Endodermal cell (in vitro differentiated cells): ENCODE measurements at places on chromosomes 13 and 19.

DNA sequence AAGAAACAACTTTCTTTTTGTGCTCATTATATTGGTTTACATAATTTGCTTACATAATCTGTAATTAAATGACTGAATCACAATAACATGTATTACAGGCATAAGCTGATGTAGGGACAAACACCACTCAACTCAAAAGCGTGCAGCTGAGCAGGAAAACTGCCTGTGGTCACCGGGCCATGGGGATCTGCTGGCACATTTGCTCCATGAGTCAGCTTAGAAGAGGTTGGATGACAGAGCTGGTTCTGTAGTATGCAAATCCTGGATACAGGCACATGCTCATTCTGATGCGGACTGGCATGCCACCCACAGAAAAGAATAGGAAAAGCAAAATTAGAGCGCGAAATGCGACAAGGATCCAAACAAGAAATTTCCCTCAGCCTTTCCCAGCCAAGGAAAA is 128.6 kb downstream of the USP12 start:
- no peaks in the 10 kb centered on the region for H3K36me3 ChIP-seq
- DNase-seq: no peak
- H3K27me3 ChIP-seq: no peaks in the 10 kb centered on the region
- no peaks in the 10 kb centered on the region for H3K4me1 ChIP-seq

DNA sequence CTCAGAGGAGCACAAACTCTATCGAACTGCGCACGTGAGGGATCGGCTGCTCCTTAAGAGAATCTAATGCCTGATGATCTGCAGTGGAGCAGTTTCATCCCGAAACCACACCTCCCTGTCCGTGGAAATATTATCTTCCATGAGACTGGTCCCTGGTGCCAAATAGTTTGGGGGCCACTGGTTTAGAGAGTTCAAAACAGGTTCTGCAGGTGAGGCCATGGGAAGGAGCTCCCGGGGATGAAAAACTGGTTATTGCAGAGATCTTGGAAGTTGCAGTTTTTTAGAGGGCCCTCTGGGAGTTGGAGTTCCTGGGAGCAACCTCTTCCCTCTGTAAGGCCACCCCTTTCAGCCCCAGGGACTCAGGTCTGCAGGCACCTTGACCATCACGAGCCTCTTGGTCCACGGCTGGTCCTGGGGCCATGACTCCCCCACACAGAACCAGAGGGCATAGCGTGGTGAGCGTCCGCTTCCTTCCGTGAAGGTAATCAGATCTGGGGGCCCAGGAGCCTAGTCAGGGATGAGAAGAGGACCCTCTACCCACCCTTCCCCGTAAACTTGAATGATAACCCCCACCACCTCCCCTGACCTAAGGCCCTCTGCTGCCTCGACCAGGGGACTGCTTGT is 5.2 kb downstream of the IRF3 start:
- DNase-seq: no peak
- no peaks in the 10 kb centered on the region for H3K27me3 ChIP-seq
- no peak overlapping the region for H3K27ac ChIP-seq
- peaks cover 70% of the 10 kb centered on the region for H3K36me3 ChIP-seq
- no peak overlapping the region for H3K4me3 ChIP-seq

DNA sequence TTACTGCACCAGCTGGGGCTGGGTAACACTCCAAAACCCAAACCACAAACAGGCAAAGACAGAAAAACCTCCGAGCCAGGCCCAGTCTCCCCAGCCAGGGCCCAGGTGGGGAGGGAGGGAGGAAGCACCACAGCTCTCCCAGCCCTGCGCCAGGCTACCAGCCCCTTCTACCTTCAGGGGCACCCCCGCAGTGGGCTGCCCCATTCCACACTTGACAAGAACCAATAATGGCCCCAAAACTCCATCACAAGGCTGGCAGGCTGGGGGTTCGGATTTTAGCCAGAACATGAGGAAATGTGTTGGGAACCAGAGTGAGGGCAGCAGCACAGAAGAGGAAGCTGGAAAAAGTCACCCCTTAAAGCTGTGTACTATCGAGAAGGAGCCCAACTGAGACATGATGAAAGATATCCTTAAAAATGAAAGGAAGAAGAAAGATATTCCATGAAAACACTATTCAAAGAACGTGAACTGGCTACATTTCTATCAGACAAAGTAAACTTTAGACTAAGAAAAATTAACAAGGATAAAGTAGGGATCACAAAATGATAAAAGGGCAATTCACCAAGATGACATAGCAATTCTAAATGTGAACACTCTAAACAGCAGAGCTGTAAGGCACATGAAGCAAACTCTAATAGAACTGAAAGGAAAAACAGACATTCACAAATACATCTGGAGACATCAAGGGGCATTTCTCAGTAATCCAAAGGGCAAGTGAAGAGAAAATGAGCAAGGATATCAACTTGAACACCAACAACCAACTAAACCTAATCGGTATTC is 12.9 kb downstream of the TUBGCP3 start:
- no peak overlapping the region for H3K4me3 ChIP-seq
- no peak overlapping the region for H3K27ac ChIP-seq

- H3K4me3 ChIP-seq: no peak overlapping the region
- no peak overlapping the region for H3K27ac ChIP-seq
- no peaks in the 10 kb centered on the region for H3K27me3 ChIP-seq
- no peak for DNase-seq
- H3K4me1 ChIP-seq: peaks cover 3% of the 10 kb centered on the region
Measured at GRCh38 chr13:113971471-113972231, 2.2 kb downstream of the C13orf46 start.

DNA sequence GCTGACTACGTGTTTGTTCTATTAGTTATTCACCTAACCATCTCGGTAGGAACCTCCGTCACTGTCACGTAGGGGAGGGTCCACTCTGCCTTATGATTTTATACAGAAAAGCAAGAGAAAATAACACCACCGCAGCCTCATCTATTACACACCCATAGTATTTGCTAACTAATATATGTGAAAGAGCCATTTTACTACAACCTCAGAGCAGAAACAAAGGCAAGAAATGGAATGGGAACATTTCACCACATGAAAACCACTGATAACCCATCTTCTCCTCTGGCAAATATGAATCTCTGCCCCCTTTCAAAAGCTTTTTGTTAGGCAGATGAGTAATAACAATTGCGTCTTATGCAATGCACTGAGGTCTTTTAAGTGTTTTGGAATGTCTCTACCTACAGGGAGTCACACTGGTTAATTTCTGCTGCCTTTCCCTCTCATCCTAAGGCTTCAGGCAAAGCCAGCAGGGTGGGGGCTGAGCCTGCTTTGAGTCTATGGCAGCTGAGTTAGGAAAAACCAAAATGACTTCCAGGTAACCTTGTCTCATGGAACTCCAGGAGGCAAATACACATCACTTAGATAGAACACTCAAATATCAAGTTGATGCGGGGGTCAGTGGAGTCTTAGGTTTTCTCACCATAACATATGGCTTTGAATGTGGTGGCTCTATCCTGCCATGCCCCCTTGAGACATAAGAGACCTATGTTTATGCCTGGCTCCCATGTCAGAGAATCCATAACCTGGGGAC is 15.0 kb downstream of the TSHZ3 start:
- no peak overlapping the region for H3K4me3 ChIP-seq
- no peak overlapping the region for H3K27ac ChIP-seq
- no peak for DNase-seq
- no peaks in the 10 kb centered on the region for H3K36me3 ChIP-seq
- H3K27me3 ChIP-seq: no peaks in the 10 kb centered on the region

DNA sequence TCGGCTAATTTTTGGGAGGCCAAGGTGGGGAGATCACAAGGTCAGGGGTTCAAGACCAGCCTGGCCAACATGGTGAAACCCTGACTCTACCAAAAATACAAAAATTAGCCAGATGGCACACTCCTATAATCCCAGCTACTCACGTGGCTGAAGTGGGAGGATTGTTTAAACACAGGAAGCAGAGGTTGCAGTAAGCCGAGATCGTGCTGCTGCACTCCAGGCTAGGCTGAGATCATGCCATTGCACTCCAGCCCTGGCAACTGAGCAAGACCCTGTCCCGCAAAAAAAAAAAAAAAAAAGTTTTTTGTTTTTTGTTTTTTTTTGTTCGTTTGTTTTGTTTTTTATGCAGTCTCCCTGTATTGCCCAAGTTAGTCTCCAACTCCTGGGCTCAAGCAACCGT is 21.2 kb downstream of the MAST1 start:
- H3K36me3 ChIP-seq: no peaks in the 10 kb centered on the region
- H3K4me3 ChIP-seq: no peak overlapping the region
- DNase-seq: no peak

DNA sequence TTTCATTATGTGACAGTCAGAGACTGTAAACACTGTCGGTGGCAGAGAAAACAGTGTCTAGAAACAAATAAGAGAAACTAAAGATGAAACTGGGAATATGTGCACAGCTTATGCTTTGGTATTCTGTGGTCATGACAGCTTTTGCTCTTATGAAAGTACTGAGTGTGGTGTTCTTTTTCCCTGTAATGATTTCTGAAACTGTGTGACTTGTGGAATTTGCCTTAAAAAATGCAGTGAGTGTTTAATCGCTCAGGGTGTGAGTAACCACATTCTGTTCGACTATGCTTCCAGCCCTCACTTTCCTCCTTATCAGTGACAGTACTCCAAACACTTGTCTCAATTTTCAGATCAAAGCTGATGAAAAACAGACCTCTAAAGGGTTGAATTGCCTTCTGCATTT is 66.9 kb upstream of the DIAPH3 start:
- no peak overlapping the region for H3K4me3 ChIP-seq
- H3K27me3 ChIP-seq: no peaks in the 10 kb centered on the region
- no peaks in the 10 kb centered on the region for H3K36me3 ChIP-seq
- DNase-seq: no peak

GRCh38 chr13:40446365-40446764 is 220.1 kb downstream of the FOXO1 start:
- no peak overlapping the region for H3K4me3 ChIP-seq
- H3K27ac ChIP-seq: no peak overlapping the region
- no peak for DNase-seq
